AG08396 (cell line): ENCODE measurements at places on chromosomes 5 and 9.

DNA sequence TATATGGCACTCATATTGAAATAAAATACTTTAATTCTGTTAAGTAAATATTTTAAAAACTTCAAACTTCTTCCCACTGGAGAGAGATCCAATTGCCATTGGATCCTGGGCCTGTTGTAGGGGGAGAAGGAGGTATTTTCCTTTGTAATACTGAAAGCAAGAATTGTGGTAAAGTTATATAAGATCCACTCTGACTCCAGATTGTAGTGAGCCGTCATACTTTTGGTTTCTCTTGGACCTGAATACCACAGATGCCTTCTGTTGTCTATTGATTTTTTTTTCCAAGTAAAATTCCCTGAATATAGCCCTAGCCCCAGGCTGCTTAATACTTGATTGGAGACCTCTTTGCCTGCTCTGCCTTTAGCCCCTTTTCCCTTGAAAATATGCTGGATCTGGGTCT lies 86.9 kb downstream of the ATG10 start:
- peak; percentile 7 for DNase-seq

DNA sequence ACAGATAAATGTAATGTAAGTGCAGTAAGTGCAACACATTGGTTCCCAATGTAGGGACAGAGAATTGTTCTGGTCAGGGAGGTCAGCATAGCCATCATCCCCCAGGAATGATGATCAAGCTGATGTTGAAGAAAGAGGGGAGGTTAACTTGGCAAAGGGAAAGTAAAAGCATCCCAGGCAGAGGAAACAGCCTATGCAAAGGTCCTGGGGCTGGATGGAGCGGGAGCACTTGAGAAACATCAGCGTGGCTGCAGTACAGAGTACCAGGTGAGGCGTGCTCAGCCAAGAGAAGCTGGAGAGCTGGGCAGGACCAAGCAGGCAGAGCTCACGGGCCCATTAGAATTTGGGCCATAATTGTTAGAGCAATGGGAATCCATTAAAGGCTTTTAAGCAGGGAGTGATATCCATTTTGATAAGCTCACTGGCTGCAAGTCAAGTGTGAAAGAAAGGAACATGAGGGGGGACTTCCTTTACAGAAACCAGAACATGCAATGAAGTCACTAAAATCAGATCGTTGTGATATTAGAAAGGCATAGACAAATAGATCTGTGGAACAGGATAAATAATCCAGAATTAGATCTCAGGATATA lies 50.1 kb upstream of the HAND1 start:
- DNase-seq = no peak

- no peak for DNase-seq
These were observed 108.4 kb downstream of the GHR start for GRCh38 chr5:42531611-42532010.

DNA sequence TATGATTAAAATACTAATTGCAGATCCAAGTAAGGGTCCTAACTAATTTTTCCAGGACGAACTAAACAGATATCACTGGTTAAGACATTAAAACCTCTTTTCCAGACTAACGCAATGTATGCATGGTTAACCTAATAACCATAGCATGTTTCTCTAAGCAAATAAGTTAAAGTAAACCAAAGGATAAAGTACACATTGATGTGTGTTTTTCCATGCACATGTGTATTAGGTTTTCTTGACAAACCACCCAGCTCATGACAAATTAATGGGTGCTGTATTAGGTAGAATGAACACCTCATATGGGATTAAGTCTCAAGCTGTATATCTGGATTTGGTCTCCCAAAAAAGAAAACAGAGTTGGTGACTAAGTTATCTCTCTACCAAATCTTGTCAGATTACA lies 45.6 kb downstream of the ANKH start:
- no peak for DNase-seq

GRCh38 chr5:447501-447900 lies 4.5 kb downstream of the EXOC3 start:
- DNase-seq = no peak

DNA sequence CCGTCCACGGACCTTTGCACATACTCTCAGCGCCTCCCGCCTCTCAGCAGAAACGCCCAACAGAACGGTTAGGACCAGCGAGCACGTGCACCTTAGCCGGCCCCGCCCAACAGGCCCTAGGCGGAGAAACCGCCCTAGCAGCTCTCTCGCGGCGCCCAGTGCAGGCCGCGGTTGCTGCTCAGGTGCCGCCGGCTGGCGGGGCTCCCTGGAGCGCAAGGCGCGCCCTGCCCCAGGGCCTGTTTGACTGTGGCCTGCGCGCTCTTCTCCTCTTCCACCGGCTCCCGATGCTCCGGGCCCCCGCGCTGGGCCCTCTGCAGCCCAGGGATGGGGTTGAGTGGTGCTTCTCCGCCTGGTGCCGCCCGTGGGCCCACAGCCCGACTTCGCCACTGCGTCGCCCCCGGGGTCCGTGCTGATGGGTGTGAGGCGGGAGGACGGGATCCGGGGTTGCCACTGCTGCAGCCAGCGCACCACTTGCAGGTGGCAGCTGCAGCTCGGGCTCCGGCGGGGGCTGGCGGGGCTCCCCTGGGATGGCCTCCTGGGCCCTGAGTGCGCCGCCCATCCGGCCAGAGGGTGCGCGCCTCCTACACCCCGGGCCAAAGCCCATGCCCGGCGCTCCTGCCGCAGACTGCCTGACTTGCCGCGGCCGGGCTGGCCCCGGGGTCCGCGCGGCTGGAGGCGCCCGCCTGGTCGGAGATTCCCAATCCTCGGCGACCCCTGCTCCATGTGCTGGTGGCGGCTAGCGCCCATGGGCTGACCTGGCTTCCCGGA lies 1889.4 kb upstream of the CDH9 start:
- DNase-seq = no peak

DNA sequence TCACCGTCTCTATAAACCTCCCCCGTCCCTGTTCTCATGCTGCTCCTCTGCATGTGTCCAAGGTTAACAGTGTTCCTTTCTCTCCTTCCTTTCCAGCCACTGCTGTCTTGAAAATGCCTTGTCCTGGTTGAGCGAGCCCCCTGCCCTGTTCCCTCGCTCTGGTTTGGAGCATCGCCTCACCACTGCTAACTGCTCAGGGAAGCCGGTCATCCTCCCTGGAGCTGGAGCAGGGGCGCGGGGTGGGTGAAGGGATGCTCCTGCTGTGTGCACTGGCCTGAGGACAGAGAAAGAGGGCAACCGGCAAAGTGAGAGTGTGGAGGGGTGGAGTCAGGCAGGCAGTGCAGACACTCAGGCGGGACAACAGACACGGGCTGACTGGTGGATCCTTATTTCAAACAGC lies 19.4 kb downstream of the UBE2QL1 start:
- no peak for DNase-seq

- DNase-seq = no peak
These were observed 16.1 kb upstream of the IL13 start for GRCh38 chr5:132641841-132642240.

DNA sequence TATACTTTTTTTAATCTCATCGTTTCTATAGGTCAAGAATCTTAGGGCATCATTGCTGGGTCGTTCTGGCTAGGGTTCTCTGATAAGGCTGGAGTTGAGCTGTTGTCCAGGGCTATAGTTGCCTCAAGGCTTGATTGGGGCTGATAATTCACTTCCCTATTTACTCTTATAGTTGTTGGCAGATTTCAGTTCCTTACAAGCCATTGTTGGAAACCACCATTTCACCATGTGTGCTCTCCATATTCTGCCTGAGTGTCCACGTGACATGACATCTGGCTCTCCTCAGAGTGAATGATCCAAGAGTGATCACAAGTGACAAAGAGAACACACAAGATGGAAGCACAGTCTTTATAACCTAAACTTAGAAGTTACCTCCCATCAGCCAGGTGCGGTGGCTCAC lies 852.2 kb downstream of the EFNA5 start:
- DNase-seq = no peak

DNA sequence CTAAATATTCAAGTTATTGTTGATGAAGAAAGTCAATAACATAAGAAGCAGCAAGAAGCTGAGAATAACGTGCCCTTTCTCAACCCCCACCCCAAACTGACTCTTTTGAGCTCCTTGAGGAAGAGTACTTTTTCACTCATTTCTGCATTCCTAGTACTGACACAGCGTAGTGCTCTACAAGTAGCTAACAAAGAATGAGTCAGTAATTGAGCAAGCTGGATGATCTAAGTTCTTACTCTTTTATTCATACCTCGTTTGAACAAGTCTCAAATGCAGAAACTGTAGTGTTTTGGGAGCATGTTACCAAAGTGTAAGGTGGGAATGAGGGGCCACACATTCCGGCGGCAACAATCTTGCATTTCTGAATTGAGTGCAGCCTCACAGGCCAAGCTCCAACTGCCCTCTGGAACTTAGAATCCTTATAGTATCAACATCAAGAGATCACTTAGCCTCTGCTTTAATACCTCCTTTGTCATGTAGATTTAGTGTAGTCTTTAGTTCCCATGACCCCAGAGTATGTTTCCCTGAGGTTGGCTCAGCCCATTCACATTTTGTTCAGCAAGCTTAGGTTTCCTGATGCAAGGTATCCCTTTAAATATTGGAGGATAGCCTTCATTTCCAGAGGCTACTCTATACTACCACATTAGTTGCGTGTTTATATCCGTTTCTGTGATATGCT lies 152.0 kb downstream of the PRR16 start:
- peak; percentile 31 for DNase-seq

DNA sequence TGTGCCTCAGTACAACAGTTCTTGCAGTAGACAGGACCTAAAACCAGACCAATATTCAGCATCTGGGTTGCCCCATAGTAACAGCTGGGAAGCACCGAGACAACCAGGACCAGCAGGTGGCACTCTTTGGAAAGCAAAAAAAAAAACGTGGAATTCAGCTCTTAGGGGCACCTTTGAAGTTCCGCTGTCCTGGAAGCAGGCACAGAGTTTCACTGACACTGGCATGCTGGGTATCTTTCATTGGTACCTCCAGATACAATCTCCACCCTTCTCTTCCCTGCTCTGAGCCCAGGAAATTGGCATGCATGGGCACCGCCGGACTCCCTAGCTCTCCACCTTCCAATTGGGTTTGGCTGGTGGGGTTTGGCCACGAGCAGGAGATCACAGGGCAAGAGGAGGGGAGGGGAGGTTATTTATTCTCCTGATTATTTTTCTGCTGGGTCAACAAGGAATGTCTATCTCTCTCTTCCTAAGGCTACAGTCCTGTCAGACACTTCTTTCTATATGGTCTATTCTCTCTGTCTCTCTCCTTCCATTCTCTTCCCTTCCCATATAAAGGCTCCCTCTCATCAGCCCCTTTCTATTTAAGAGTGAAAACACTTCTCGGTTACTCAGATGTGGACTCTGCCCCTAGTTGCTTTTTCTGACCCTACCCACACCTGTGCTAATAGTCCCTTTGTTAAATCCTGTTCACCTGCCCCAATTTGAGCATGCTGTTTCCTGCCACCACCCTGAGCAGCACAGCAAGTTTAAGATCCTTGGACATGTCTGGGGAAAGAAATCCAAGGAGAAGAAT lies 1.9 kb upstream of the IDNK start:
- DNase-seq = peak; percentile 71
